Neural crest cell (in vitro differentiated cells): ENCODE measurements at places on chromosomes 1 and 21. TPM values are rescaled to one million over a fixed set of nuclear protein-coding genes. Genes with fewer than 3 reads are reported as not detected.

Gene EPHA10
- total RNA-seq, result 0.63 and 0.77 TPM in 2 replicates

Gene ALX3
- 0.21 TPM in 1 of 2 replicates, not detected in the other for total RNA-seq

Gene HSPA13
- total RNA-seq, result 36.5 and 40.9 TPM in 2 replicates

Gene CELA2B
- not detected in 2 replicates for total RNA-seq

Gene PKP1
- total RNA-seq, result not detected in 2 replicates

Gene ITLN1
- total RNA-seq, result not detected in 2 replicates

Gene PODN
- 0.43 and 0.65 TPM in 2 replicates for total RNA-seq

Gene CYP4A11
- total RNA-seq, result not detected in 2 replicates

Gene A3GALT2
- total RNA-seq, result not detected in 2 replicates

Gene BMP8B
- 1.2 and 1.4 TPM in 2 replicates for total RNA-seq

Gene LCE2C
- total RNA-seq, result not detected in 2 replicates

Gene MYBPH
- total RNA-seq, result not detected in 2 replicates

Gene RGSL1
- total RNA-seq, result not detected in 2 replicates

Gene AMY1C
- total RNA-seq, result not detected in 2 replicates

Gene OR2L8
- not detected in 2 replicates for total RNA-seq
